Anterior cingulate cortex (tissue), 58 donors: ENCODE measurements at places on chromosomes 7 and 10.

DNA sequence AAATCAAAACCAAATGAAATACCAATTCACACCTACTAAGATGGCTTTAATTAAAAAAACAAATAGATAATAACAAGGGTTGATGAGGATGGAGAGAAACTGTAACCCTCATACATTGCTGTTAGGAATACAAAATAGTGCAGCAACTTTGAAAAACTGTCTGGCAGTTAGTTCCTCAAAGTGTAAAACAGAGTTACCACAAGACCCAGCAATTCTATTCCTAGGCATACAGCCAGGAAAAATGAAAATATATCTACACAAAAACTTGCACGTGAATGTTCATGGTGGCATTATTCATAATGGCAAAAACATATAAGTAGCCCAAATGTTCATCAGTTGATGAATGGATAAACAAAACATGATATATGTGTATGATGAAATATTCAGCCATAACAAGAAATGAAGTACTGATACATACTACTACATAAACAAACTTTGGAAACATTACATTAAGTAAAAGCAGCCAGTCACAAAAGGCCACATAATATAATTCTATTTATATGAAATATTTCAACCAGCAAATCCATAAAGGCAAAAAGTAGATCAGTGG lies 83.5 kb downstream of the BRAF start:
- no peak for DNase-seq

DNA sequence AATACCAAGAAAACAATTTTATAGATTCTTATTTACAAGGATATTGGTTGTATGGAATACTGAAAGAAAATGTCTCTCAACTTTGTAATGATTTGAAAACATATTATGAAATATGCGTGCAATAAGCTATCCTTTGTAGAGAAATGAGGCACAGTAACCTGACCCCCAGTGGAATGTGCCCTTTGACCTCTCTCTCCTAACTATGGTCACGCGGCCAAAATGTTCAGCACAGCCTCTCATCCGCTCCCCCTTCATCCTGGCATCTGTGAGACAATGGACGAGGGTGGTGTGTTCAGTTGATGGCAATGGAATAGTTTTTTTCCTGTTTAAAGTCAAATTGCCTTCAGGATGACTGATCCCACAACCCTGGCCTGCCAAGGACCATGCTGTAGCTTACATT lies 13.3 kb downstream of the BEND7 start:
- no peak for DNase-seq

DNA sequence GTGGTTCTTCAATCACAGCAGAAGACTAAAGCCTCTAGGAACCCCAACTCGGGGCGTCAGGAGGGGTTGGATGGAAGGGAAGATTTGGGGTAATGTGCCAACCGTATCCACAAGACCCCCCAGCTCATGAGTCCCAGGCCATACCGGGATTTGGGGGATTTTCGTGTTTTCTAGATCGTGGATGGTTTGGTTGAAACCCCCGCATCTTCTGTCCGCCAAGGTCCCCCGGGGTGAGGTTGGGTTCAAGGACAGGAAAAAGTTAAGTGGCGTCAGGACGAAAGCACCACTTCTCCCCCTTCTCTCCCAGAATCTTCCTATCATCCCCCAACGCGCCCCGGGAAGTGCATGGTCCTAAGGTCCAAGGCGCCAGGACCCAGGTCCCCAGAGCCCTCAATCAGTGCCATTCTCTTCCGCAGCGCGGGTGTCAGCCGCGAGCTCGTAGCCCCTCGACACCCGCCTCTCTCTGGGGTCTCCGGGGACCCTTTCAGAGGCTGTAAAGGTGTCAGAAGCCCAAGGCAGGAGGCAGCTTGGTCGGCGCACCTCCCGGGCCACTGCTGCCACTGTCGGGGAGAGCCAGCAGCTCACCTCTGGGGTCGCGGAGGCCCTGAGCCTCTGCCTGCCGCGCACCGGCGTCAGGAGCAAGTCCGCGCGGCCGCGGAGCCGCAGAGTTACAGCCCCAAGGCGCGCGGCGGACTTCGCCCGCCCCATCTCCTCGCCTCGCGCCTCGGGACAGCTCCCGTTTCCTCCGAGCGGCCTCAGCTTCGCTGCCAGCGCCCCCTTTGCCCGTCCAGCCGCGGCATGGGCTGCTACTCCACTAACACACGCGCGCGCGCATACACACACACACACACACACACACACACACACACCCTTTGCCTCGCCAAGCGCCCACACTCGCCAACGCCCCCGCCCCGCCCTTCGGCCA lies 1.5 kb downstream of the MKX start:
- no peak for DNase-seq

- DNase-seq = no peak
Measured at GRCh38 chr10:72796042-72796441, 97.5 kb upstream of the OIT3 start.

- no peak for DNase-seq
Measured at GRCh38 chr7:102012941-102013461, 195.6 kb downstream of the CUX1 start.

- DNase-seq = no peak
Measured at GRCh38 chr10:5534051-5534821, 9.5 kb downstream of the CALML3 start.

DNA sequence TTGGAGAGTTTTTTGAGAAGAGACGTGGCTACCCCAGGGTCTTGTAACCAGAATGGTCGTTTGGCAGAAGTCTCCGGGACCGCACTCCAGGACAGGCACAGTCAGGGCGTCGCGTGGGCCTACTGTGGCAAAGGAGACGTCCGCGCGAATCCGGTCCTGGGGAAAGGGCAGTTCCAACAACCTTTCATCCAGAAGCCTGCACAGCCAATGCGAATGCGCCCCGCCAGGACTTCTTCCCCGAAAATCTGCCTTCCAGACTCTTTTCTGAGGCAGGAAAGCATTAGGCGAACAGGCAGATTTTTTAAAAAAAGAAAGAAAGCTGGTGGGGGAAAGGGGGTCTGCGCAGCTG lies 2.0 kb downstream of the HPSE2 start:
- DNase-seq = no peak

DNA sequence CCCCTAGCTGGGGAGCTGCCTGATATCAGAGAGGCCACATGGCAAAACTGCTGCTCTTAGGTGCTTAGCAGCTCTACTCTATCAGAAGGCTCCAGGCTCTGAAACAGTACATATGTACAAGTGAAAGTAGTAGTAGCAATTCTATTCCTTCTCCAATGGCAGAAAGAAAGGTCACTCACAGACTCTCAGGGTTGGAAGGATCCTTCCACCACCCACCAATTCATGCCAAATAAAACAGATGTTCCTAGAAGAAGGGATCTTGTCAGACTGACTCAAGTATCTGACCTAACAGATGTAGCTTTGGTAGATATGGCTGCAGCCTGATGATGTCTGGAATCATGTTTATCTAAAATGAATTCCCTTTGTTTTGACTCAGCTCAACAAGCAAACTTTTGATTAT lies 8.0 kb upstream of the ALDH18A1 start:
- DNase-seq = no peak

DNA sequence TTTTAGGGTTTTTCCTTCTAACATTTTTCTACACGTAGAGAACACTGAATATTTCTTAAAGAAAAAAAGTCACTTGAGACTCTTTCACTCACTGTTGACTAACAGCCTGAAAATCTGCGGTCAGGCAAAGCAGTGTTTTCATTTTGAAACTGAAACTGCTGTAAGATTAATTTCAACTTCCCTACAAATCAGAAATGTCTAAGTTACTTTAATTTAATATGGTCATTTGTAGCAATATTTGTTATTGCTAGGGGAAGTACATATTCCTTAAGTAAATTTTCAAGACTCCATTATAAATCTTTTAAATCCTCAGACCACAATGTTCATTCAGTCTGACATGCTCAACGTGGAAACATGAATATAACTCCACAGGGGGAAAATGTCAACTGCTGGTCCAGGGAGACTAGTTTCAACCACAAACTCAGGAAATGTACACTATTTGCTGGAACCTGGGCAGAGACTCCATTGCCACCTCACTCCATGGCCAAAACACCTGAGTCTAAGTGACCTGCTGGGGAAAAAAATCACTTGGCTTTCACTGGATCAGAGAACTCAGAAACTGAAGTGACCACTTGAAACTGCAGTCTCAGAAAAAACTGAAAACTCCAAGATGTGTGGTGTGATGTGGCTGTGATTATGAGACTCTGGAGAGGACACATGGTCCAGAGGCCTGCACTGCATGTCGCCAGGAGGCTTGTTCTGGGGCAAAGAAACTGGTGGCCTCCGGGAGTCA lies 161.2 kb downstream of the TAX1BP1 start:
- no peak for DNase-seq

DNA sequence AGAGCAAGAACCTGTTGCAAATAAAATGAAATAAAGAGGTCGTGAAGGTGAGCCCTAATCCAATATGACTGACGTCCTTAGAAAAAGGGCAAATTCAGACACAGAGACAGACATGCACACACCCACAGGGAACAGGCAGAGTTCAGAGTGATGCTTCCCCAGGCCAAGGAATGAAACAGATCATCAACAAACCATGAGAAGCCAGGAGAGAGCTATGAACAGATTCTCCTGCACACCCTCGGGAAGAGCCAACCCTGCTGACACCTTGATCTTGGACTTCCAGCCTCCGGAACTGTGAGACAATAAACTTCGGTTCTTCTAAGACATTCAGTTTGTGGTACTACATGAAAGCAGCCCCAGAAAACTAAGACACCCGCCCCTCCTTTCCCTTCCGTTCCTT lies 290.4 kb upstream of the KLF6 start:
- no peak for DNase-seq

DNA sequence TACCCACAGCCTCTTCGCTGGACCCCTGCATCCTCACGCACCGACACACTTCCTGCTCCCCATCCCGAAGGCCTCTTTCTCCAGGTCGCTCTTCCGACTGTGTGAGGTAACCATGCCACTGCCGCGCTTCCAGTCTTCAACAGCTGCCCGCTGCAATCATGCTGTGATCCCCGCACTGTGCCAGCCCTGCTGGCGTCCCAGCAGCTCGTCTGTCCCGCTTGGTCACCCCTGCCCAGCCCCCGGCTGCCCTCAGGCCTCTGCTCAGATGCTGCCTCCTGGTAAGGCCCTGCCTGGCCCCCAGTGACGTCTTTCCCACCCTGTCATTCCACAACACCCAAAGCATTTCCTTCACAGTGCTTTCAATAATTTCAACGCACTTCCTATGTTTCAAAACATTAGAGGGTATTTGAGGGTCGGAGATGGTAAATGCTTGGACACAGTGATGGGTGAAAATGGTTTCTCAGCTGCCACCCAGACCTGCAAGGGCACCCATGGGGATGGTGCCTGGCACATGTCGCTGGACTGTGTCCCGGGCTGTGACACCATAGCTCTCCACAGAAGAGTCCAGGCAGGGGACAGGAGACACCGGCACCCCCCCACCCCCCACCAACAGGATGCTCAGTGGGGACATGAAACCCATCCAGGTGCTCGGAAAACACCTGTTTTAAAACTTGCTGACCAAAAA lies 125.2 kb downstream of the MAD1L1 start:
- peak; percentile 55 for DNase-seq

GRCh38 chr10:121405549-121405948 lies 192.7 kb downstream of the FGFR2 start:
- no peak for DNase-seq

GRCh38 chr7:156480671-156481070 lies 159.9 kb upstream of the RNF32 start:
- no peak for DNase-seq

- no peak for DNase-seq
Measured at GRCh38 chr7:96685755-96686154, 23.9 kb downstream of the SEM1 start.

- DNase-seq = no peak
Measured at GRCh38 chr7:69654381-69654780, 56.1 kb downstream of the AUTS2 start.

GRCh38 chr7:133910761-133911160 lies 216.4 kb upstream of the LRGUK start:
- DNase-seq = no peak

- no peak for DNase-seq
Measured at GRCh38 chr10:7649673-7650300, 17.0 kb downstream of the ITIH5 start.

- no peak for DNase-seq
Measured at GRCh38 chr10:26714415-26715136, 17.1 kb downstream of the PDSS1 start.

DNA sequence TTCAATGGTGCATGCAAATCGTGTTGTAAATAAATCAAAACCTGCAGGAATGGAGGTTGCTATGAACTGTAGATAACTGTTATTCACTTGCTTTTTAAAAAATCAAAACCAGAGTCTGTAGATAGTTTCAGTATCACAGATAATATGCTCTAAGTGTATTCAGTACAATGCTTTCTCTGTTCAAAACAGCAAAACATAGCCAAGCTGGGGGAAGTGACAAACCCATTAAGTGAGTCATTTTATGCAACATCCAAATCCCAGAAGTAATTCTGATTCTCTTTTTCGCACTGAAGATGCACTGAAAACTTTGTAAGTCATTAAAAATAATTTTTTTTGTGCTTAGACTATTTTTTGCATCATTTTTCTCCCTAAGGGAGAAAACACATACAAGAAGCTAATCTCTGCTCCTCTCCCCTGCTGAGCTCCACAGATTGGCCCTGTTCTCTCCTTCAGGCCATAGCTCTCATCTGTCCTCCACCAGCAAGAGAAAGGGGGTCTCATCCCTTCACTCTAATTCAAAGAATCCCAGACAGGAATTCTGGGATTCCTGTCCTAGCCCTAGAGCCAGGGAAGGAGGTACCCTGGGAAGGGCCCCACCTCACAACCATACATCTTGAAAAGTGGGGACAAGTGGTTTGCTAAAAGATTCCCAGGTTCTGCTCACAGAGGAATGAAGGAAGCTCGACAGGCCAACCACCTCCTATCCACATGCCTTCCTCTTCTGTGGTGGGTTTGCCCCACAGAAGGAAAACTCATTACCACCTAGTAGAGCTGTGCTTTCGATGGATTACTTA lies 4.9 kb downstream of the PRTFDC1 start:
- no peak for DNase-seq

GRCh38 chr10:103657061-103657591 lies 163.6 kb downstream of the NEURL1 start:
- no peak for DNase-seq

- no peak for DNase-seq
Measured at GRCh38 chr7:139762886-139763285, 14.9 kb downstream of the HIPK2 start.

- DNase-seq = no peak
Measured at GRCh38 chr7:98202367-98203195, 8.7 kb upstream of the BHLHA15 start.

GRCh38 chr7:12403287-12404181 lies at the start of gene VWDE:
Gene VWDE, minus strand, starts transcription at chr7:12403865. Its CDS starts 149 bp downstream, at chr7:12403716.
- no peak for DNase-seq

- no peak for DNase-seq
Measured at GRCh38 chr7:23058408-23059096, 44.6 kb upstream of the HYCC1 start.

DNA sequence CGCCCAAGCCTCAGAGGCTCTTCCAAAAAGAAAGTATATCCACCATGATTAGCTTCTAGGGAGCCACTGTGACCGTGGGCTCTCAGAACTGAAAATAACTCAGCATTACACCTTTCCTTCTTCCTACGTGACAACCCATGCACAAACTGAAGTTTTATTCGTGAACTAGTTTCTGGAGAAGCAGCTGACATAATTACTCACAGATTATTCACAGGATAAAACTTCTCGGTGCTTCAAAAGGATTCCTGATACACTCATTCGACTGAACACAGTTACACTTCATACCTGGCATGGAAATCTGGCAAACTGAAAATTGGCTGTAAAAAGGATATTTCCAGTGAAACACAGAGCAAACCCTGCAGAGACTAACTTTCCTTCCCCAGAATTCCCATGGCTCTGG lies 139.2 kb upstream of the PTER start:
- no peak for DNase-seq
